Left forelimb (tissue), 1 donor: ENCODE measurements at places on chromosomes 13 and 19.

- no peak for DNase-seq
These were observed 84.2 kb downstream of the SACS start for GRCh38 chr13:23349161-23349897.

GRCh38 chr19:3441089-3441985 lies 39.0 kb downstream of the SMIM24 start:
- DNase-seq = no peak

DNA sequence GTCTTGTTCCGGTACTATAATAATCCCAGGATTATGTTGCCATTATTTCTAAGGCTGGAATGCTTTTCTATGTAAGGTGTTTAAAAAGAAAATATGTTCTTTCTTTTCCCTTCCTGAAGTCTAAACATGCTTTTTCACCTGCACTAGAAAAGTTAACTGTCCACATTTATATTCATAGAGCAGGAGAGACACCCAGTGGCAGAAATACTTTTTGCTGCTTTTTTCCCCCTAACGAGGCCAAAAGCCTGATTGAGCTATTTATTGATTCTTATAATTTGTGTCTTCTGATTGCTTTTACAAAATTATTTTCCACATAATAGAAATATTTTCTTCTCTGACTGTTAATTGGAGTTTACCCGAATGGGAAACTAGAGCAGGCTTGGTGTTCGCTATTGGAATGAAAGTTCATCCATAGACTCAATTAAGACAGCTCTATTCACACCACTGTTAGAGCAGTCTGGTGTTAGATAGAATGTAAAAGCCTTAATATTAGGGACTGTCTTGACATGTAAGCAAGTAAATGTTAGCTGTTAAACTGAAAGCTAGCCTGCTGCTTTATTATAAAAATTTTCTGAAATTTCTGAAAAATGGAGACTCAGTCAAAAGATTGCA lies 15.8 kb downstream of the GPR180 start:
- no peak for DNase-seq

DNA sequence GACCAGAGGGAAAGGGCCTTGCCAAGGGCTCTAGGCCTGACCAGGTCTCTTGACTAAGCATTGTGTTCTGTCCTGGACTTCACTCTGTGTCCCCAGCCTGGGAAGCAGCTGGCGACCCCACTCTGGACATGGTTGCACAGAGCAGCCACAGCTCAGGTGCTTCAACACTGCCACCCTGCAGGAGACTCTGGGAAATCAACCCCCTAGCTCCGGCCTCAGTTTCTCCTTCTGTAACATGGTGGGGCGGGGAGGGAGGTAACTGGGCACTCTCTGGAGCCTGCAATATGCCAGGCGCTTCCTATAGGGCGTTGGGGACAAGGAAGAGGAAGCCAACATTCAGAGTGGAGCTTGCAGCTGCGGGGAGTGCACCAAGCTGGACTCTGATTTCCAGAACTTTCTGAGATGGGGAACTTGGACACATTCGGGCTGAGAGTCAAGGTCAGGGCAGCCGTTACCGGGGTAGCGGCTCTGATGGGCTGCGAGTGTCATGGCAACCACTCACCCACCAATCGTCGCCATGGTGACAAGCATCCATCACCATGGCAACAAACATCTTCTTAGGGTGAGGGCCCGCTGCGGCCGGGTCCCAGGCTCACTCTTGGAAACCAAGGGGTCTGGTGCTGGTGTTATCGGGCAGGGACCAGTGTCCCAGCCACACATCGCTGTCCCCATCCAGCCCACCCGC lies 12.8 kb downstream of the F2RL3 start:
- no peak for DNase-seq

DNA sequence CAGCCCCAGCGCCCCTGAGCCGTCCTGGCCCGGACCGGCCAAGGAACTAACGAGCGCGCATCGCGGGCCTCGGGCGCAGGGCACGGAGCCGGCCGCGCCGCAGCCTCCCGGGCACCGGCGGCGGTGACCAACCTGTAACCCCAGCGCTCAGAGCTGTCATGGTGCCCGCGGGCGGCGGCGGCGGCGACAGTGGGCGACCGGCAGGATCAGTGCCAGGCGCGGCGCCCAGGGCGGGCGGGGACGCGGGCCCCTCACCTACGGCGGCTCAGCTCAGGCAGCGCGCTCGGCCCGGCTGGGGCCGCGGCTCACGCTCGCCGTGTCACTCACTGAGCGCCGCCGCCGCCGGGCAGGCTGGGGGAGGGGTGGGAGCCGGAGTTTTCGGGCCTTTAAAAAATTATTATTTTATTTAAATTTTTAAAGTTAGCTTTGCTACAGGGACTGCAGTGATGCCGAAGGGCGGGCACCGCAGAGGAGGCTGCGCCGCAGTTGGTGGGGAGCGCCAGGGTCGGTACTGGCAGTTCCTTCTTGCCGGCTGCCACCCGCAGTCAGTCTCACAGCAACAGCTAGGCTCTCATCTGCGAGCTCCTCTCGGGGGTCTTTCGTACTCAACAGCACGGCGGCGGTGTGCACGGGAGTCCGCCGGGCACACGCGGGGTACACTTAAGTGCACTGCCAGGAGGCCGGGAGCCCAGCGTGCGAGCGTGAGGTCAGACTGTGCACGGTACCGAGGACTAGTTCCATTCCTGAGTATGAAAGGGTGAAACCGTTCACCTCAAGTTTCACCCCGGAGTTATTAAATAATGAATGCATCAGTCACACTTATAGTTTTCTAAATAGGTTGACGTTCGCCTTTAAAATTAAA lies at the start of gene NALCN:
NALCN (minus strand) TSS at position 328 of the 862 bp plus-strand sequence. CDS start 17,382 bp downstream, outside the sequence.
- peak; percentile 68 for DNase-seq

DNA sequence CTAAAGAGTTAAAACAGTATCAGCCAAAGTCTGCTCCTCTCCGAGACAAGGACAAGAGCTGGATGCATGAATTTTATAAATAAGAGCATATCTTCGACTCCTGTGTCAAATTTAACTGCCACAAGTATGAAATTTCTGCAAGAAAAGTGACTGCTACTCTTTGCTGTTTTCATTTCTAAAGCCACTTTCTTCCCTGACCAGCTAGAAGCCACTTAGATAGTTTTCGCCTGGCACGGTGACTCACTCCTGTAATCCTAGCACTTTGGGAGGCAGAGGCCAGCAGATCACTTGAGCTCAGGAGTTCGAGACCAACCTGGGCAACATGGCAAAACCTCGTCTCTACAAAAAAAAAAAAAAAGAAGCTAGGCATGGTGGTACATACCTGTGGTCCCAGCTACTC lies 61.3 kb downstream of the ENOX1 start:
- DNase-seq = no peak

- DNase-seq = no peak
These were observed 20.1 kb upstream of the CAMSAP3 start for GRCh38 chr19:7575434-7576040.

GRCh38 chr19:49556412-49557398 lies 23.7 kb downstream of the NOSIP start:
- DNase-seq = no peak

GRCh38 chr19:13154241-13154778 lies 4.1 kb downstream of the IER2 start:
- DNase-seq = peak; percentile 86

- DNase-seq = no peak
These were observed 9.0 kb downstream of the CIB3 start for GRCh38 chr19:16164222-16164890.

DNA sequence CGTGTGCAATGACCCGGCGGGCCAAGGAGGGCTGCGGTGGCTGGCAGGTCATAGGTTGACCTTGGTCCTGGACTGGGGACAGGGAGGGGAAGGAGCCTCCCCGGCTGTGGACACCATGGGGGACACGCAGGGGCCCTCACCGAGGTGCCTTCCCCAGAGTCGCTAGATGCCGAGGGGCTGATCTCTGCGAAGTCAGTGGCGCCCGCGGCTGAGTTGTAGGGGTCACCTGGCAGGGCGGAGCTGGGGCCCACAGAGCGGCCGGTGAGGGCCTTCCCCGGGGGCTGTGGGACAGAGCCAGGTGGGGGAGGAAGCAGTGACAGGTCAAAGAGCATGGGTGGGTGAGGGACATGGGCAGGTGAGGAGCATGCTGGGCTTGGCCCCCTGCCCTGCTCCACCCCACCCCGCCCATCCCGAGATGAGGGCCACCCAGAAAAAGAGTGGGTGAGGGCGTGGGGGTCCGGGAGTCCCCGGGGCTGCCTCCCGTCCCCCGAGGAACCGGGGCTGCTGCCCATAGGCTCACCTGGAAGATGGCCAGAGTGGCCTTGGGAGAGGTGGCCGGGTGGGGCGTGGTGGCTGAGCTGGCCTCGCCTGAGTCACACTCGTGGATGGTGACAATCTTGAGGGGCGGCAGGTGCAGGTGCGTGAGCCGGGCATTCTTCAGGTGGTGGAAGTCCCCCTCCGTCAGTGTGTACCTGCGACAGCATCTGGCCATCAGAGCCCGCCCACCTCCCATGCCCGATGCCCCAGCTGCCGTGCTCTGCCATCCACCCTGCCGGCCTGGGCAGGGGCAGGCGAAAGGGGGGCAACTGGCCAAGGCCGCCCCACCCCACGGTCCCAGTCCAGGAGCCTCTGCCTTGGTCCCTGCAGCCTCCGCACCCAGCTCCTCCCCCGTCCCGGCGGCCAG lies 3.5 kb downstream of the CBARP start:
- DNase-seq = no peak

- no peak for DNase-seq
These were observed 121.8 kb upstream of the VSTM2B start for GRCh38 chr19:29404015-29404414.

- no peak for DNase-seq
These were observed 15.9 kb downstream of the BCAM start for GRCh38 chr19:44824761-44825160.

GRCh38 chr19:48632692-48633147 lies 4.5 kb downstream of the DBP start:
- no peak for DNase-seq

DNA sequence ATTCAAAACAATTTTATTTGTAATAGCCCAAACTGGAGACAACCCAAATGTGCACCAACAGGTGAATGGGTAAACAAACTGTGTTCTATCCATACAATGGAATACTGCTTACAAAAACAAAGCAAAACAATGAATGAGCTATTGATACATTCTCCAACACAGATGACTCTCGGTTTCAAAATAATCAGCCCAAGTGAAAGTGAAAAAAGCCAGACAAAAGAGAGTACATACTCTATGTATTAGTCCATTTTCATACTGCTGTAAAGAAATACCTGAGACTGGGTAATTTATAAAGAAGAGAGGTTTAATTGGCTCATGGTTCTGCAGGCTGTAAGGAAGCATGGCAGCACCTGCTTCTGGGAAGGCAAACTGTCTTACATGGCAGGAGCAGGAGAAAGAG lies 65.2 kb upstream of the LRCH1 start:
- DNase-seq = no peak

DNA sequence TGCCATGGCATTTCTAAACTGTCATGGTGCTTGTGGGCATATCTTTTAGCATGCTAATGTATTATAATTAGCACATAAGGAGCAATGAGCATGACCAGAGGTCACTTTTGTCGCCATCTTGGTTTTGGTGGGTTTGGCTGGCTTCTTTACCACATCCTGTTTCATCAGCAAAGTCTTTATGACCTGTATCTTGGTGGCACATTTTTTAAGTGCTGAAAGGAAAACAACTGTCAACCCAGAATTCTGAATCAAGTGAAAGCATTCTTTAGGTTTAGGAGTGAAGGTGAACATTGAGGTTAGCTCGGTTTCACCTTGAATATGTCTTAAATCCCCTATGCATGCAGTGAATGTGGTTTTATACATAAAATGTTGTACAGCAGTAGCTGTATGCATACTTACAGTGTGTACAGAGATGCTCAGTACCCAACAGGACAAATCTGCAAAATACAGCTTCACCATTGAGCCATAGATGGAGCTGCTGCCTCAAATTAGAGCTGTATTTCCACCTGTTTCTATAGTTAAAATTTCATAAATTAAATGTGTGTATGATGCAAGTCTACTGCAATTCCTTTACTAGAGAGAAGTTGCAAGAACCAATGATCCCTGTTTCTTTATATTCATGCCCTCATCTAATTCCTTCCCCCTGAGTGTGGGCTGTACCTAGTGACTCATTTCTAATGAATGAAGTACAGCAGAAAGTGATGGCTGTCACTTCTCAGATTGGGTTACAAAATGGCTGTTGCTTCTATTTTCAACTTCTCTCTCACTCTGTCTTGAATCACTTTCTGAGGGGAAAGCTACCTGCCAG lies 25.2 kb upstream of the IGSF23 start:
- DNase-seq = no peak

DNA sequence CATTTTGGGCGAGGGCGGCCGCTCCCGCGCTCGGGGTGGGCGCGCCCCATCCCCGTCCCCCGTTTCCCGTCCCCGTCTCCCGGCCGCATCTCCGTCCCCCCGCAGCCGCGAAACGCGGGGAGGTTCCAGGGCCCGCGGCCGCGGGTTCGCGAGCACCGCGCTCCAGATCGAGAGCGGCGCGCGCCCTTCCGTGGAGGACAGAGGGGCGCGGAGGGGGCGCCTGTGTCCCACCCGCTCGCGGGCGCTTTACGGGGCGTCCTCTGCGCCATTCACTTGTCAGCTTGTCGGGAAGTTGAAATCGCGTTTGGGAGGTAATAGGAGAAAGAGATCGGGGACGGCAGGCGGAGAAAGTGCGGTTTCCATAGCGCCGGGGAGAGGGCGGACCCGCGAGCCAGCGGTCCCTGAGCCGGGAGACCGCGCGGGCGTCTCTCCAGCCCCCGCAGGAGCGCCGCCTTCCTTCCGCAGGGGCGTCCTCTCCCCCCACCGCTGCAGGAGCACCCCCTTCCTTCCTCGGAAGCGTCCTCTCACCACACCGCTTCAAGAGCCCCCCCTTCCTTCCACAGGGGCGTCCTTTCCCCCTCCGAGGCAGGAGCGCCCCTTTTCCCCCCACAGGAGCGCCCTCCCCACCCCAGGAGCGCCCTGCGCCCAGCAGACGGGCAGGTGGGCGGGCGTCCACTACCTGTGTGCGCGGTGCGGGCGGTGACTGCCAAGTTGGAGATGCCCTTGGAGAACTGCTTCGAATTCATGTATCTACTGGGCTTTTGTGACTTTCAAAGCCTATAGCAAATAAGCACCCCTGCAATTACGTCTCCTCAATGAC lies 962 bp upstream of the IRS2 start:
- no peak for DNase-seq

DNA sequence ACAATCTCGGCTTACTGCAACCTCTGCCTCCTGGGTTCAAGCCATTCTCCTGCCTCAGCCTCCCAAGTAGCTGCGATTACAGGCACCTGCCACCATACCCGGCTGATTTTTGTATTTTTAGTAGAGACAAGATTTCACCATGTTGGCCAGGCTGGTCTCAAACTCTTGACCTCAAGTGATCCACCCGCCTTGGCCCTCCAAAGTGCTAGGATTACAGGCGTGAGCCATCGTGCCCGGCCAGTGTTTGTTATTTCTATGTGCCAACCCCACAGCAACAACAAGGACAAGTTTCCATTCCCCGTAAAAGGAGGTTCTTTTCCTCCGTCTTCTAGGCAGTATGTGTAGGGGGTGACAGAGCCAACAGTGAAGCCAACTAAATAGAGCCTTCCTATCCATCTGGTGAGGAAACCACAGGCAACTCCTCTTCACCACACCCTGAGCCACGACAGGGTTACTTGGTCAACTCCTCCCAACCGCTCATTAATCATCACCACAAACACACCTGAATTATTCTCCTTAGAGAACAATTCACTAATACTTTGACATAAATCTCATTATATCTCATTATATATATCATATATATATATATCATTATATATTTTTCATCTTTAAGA lies 25.5 kb downstream of the FOXO1 start:
- DNase-seq = no peak

- DNase-seq = no peak
These were observed 262.2 kb downstream of the KLF5 start for GRCh38 chr13:73321043-73321442.

GRCh38 chr19:7010722-7011593 lies 10.3 kb downstream of the MBD3L2B start:
- no peak for DNase-seq

GRCh38 chr19:42099336-42099925 lies 23.5 kb downstream of the ZNF574 start:
- DNase-seq = no peak

GRCh38 chr13:23960566-23961156 lies 63.4 kb upstream of the C1QTNF9B start:
- no peak for DNase-seq
